ENCODE measurements at places on chromosomes 4 and X. TPM values are rescaled to one million over a fixed set of nuclear protein-coding genes. Genes with fewer than 3 reads are reported as not detected.

DNA sequence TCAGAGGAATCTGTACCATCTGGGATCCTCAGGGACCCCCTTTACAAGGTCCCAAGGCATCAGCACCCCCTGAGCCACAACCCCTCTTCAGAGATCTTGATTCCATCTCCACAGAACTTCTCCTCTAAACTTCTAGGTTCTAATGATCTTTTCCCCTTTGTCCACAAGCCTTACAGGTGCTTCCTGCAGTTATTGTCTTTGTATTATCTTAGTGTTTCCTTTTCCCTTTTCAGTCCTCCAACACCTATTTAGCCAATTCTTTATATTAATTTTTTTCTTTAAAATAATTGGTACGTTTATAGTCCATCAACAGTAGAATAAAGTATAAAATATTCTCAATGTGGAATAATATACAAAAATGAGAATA, 35.2 kb upstream of the FAM241A start:
- DNase-seq = no peak

GRCh38 chrX:63747331-63747730, 37.7 kb downstream of the ARHGEF9 start:
- DNase-seq = peak; percentile 90

GRCh38 chr4:186726426-186727168, 2.9 kb upstream of the FAT1 start:
- peak; percentile 51 for DNase-seq

DNA sequence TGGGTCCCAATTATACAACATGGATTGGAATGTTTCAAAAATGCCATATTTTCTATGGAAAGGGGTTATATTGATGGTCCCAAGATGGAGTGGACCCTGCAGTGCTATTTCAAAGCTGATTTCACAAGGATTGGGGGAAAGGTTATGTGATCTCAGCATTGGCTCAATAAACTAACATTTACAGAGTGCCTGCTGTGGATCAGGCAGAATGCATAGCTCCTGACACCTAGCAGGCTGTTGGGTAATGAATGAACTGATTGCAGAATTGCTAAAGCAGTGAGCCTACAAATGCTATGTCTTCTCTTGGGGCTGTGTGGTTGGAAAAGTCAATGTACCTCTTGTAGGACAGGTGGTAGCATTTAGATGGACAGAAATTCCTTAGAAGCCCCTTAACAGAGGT, 16.9 kb downstream of the CWH43 start:
- DNase-seq = no peak

GRCh38 chrX:2894885-2895292, 34.2 kb downstream of the ARSD start:
- no peak for DNase-seq

DNA sequence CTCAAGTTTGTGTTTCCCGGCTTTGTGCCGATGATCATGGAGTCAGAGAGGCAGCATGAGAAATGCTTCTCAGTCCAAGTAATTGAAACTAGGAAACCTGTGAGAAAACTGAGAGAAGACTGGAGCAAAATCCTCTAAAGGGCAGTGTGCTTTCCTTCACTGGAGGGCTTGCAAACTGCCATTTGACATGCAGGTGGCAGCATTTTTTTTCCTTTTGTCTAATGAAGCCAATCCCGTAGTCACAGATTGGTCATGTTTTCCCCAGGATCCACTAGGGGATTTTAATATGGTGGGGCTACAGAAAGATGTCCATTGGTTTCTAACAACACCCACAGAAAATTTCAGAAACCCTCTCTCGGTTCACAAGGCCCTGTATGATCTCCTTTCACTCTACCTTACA, 117.4 kb upstream of the NUDT10 start:
- DNase-seq = no peak

SSX1 gene
- polyA plus RNA-seq = not detected

S100G gene
- polyA plus RNA-seq = not detected

PABPC5 gene
- polyA plus RNA-seq = 0.05 TPM

CTAG1A gene
- polyA plus RNA-seq = not detected

Measured in endothelial cell of umbilical vein (primary cell).